Stimulated activated CD8-positive, alpha-beta memory T cell treated with anti-CD3 and anti-CD28 coated beads, Interleukin-4, amount 100 ng/mL, for 24 hours (primary cell): ENCODE measurements at places on chromosomes 1 and 21.

- peak; percentile 11 for DNase-seq
Measured at GRCh38 chr1:155126556-155127104, 1.0 kb upstream of the EFNA1 start.

GRCh38 chr21:45087022-45087823, 12.8 kb downstream of the ADARB1 start:
- DNase-seq, result no peak

GRCh38 chr21:20522611-20523010, 475.6 kb upstream of the NCAM2 start:
- DNase-seq, result no peak

DNA sequence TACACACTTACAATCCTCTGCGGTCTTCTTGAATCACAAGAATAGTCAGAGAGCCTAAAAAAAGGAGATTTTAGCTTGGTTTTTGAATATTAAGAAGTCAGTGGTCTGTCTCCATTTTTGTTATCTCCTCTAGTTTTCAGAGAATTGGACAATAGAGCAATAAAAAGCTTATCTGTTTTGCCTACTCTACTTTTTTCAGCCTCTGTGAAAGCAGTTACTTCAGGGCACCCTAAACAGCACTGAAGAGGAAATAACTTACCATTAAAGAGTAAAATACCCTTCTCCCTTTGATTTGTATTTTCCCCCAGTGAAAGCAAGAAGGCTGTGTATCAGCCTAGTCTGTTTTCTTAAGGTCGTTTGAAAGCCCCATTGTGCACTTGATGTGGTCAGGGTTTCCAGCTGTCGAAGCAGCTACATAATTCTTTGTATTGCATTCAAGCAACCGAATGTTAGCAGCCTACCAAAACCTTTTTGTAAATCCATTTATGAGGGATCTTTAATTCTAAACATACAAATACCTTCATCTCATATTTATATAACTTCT, 1.0 kb downstream of the NTMT2 start:
- DNase-seq, result no peak

- DNase-seq, result peak; percentile 68
Measured at GRCh38 chr1:19582318-19582717, 61.8 kb upstream of the NBL1 start.

- no peak for DNase-seq
Measured at GRCh38 chr1:69688193-69688592, 120.5 kb downstream of the LRRC7 start.

- no peak for DNase-seq
Measured at GRCh38 chr1:21012937-21013336, 163.8 kb downstream of the EIF4G3 start.

DNA sequence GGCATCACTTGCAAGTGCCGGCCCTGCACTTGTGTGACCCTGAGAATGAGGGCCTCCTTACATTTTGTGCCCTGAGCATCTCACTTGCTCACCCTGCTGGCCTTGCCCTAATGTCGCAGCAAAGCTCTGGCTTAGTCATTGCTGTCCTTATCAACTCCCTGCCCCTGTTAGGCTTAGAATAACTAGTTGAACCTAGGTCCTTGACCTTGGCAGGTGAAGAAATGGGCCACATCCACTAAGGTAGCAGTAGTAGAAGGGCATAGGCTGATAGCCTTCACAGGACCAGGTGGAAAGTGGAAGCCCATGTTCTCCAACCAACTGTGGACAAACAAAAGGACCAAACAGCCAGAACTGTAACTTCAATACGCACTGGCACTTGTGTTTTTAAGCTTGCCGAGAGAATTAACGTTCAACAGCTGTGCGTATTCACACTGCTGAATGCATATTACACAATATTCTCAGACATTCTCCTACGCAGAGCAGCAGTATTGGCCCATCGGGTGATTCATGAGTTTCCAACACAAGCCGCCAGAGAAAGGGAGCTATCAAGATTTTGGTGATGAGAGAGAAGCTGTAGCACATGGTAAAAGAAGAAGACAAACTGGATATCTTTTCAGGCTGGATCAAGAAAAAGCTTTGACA, 27.7 kb upstream of the PTGFRN start:
- no peak for DNase-seq

- no peak for DNase-seq
Measured at GRCh38 chr21:43786300-43786806, 3.0 kb upstream of the RRP1 start.

DNA sequence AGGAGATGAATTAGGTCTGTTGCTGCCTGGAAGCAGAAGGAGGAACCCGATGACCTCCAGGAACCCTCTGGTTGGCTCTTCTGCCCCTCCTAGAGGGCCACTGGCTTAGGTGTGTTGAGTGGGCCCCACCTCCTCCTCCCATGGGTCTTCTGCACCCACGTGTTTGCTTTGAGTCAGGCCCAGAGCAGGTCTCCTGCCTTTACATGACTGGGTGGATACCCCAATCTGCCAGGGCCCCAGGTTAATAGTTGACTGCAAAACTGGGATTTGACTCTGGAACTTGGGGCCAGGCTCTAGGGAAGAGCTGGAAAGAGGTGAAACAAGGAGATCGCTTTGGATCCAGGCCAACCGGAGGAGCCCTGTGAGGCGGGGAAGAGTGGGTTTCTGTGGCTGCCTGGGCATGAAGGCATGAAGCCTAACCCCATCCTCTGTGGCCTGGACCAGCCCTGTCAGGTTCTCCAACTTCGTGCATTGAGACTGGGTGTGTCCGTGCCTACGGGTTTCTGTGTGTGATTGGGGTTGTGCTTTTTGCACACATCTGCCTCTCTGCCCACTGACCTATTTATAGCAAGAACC, 7.8 kb upstream of the LAD1 start:
- DNase-seq, result no peak

DNA sequence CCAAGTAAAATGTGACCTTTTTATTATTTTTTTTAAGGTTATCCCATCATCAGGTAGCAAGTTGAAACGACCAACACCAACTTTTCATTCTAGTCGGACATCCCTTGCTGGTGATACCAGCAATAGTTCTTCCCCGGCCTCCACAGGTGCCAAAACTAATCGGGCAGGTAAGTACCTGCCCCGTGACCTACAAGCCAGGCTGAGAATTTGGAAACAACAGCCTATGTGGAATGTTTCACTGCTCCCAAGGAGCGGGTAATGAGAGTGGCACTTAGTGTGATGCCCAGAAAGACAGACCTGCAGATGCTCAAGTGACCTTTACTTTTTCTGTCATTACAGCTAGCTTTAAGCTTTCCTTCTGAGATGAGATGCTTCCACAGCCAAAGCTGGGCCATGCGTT, 6.9 kb upstream of the BMP8A start:
- no peak for DNase-seq

DNA sequence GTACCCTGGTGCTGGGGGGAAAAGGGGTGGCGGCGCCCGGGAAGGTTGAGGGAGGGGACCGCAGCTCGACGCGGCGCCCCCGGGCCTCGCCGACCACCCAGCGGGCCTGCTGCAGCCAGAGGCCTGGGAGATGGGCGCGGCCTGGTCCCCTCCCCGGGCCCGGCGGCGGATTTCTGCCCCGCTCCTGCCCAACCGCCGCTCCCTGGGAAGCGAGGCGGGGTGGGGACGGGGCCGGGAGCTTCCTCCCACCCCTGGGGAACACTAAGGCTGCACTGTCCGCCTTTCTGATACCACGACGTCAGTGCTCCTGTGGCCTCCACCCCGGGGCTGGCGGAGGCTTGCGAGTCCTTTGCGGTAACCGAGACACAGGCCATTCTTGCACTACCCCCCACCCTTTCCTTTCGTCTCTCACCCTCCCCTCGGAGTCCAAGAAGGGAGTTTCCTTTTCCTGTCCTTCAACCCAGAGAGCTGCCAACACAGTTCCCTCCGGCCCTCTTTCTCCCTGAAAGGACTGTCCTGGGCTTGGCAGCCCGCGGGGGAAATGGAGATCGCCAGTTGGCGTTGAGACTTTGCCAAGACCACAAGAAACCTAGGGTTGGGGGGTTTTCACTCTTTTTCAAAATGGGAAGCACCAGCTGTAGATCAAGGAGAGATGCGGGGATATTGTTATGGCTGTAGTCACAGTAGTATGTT, 742 bp downstream of the SH3GLB1 start:
- DNase-seq, result peak; percentile 11

DNA sequence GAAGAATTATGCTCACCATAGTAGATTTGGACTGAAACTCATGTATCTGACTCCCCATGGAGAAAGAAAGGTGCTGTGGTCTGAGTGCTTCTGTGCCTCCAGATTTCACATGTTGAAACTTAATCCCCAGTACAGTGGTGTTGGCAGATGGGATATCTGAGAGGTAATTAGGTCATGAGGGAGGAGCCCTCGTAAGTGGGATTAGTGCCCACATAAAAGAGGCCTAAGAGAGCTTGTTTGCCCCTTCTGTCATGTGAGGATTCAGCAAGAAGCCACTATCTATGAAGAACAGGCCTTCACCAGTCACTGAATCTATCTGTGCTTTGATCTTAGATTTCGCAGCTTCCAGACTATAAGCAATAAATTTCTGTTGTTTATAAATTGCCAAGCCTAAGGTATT, 150.1 kb downstream of the PLPP3 start:
- no peak for DNase-seq

DNA sequence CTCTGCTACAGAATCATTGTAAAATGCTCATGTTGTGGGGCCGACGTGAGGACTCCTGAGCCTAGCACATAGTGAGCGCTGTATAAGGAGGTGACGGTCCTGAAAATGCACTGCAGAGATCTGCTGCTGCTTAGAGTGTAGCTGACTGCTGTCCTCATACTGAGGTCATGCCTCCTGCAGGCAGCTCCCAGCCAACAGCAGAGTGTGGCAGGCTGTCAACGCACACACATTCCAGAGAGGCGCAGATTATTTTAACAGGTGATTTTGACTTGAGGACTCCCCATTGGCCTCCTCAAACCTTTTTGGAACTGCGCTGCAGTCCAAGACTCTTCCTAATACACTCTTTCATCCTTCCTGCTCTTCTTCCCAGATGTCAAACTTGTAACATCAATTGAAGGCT, 119.8 kb upstream of the KCNJ6 start:
- no peak for DNase-seq

DNA sequence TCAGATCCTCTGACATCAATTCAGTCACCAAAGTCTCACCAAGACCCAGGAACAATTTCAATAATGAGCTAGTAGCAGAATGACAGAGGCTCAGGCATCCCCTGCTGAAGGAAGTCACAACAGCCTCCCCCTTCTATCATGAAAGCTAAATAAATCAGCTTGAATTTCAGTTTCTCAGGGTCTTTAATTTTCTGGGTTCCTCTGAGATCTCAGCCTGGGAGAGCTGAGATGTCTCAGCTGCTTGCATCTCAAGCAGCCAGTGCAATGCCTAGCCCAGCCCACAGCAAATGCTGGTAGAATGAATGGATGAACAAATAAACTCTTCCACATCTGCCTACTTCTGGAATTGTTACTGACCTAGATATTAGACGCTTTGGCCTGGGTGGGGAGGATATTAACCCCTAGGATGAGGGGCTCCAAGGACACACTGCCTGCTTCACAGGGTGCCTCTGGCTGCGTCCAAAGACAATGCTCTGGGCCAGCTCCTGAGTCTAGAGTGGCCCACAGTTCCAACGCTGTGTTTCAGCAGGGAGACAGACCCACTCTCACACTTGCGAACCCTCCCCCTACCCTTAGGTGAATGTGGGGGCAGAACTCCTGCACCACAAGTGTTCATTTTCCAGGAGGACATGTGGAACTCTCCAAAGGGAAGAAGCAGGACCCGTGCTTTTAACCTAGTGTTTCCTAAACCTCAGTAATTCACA, 11.2 kb upstream of the LORICRIN start:
- DNase-seq, result no peak
